ENCODE measurements at places on chromosomes 11 and 22.

- no peak for DNase-seq
These were observed 3.1 kb upstream of the UBE2L3 start for GRCh38 chr22:21564411-21564810.

DNA sequence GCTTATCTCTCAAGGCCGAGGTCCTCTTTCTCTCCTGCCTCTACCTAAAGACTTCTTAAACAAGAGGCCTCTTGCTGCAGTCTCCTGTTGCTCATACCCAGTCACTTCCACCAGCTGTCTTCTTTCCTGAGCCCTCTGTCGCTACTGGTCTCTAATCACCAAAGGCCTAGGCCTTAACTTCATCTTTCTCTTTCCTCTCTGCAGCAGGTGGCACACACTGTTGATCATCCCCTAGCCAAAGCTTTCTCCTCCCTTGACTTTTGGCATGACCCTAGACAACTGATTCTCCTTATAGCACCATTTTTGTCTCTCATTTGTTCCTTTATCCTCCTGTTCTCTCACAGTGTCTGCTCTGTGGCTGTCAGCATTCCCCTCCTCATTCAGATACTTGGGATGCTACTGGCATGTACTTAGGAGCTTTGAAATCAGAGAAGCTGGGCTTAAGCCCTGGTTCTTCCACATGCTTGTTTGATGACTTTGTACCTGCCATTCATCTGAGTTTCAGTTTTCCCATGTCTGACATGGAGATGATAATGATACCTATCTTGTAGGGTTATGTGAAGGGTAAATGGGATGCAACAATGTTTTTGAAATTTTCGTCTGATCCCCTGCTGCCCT is 22.4 kb downstream of the ENDOD1 start:
- no peak for DNase-seq

- DNase-seq: no peak
These were observed 281.8 kb upstream of the PLET1 start for GRCh38 chr11:112542479-112542878.

DNA sequence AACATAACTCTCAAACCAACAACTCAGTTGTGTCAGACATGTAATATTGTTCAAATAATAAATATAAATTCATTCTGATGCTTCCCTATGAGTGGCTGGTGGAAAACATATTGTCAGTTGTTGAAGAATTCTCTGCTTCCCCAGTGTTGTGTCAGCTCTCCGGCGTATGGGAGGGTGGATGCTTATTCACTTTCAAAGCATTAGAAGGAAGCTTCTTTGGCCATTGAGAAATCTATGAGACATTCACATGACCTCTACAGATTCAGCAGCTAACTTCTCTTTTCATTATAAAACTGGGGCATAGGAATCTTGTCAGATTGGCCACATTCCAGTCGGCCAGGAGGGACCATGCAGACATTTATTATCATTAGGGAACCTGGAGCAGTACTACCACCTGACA is 2.9 kb downstream of the OR51V1 start:
- DNase-seq: no peak

DNA sequence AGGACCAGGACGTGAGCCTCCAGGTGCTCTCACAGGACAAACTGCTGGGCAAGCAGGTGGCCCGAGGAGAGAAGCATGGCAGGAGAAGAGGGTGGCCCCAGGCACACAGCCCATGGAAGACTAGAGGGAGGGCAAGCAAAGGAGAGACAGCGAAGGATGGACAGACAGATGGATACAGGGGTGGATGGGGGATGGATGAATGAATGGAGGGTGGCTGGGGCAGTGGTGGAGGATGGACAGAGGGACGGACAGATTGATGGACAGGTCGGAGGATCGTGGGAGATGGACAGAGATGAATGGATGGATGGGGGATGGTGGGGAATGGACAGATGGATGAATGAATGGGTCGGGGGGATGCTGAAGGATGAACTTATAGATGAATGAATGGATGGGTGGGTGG is 22.7 kb downstream of the ARVCF start:
- no peak for DNase-seq

DNA sequence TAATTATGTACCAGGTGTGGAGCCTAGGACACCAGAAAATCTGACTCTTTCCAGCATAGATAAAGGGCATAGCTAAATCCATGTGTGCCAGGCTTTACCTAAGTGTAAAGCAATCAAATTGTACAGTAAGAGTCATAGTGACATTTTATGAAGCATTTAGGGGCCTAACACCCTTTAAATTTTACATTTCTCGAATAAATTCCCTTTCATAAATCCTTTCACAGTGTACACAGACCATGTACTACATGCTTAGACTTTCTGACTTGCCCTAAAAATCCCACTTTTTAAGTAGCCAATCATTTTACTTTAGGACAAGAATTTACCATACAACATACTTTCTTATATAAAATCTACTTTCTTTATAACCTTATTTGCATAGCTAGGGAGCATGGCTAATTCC is 727.6 kb upstream of the LUZP2 start:
- DNase-seq: no peak

DNA sequence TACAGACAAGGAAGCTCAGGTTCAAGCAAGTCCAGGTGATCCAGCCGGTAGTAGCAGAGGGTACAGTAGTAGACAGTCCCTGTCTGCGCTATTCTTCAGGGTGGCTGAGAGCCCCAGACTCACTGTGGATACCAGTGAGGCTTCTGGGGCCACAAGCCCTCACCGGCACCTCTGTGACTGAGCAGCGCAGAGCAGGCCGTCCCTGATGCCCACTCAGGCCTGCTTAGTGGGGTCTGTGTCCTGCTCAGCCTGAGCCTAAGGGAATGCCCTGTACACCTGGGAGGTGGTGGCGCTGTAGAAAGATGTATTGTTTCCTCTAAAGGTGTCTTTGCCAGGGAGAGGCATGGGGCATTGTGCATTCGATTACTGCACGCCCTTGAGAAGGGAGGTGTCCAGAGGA is 143.8 kb downstream of the CACNA1I start:
- DNase-seq: no peak

- DNase-seq: no peak
These were observed 552.8 kb downstream of the MIAT start for GRCh38 chr22:27210111-27210730.

GRCh38 chr22:17284888-17285287 is 65.7 kb upstream of the ADA2 start:
- DNase-seq: no peak

GRCh38 chr11:129280027-129280811 is 88.1 kb upstream of the ARHGAP32 start:
- no peak for DNase-seq

GRCh38 chr11:34105957-34106504 is 602 bp downstream of the NAT10 start:
- no peak for DNase-seq

GRCh38 chr11:104819603-104820002 is 78.7 kb downstream of the CASP12 start:
- DNase-seq: no peak

GRCh38 chr11:95327273-95327948 is 96.4 kb upstream of the SESN3 start:
- DNase-seq: no peak

GRCh38 chr22:38110863-38111852 is 674 bp upstream of the BAIAP2L2 start:
- DNase-seq: no peak

- no peak for DNase-seq
These were observed 75.7 kb downstream of the RELT start for GRCh38 chr11:73451896-73452295.

DNA sequence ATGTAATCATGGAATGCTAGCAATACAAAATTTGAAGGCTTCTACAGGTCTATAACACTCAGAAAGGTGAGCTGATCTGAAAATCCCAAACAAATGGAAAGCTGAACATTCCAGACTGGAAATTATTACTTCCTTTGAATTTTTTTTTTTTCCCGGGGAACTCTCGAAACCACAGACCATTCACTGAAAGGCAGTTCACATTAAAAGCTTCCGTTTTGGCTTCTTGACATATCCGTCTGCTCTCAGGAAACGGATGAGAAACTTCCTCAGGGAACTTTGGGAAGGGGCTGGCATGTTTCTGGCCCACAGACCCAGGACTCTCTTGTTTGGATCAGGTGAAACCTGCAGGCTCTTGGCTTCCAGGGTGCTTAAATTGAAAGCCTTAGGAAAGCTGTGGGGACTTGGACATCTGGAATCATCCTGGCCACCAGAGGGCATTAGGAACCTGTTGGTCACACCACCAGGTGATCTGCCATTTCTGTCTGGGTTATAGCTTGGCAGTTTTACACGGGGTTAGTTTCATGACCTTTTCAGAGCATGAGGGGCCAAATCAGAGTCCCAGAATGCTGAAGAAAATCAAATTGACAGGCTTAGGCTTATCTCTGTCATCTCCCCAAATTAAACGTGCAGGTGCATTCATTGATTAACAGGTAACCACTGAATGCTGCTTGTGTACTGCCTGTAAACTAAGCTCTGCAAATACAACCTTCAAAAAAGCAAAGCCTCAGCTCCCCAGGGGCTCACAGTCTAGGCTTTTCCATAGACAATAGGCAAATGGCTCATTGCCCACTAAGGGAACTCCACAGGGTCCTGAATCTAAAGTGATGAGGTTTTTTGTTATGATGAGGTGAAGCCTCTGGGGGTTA is 22.7 kb upstream of the GRAMD1B start:
- DNase-seq: peak; percentile 31

DNA sequence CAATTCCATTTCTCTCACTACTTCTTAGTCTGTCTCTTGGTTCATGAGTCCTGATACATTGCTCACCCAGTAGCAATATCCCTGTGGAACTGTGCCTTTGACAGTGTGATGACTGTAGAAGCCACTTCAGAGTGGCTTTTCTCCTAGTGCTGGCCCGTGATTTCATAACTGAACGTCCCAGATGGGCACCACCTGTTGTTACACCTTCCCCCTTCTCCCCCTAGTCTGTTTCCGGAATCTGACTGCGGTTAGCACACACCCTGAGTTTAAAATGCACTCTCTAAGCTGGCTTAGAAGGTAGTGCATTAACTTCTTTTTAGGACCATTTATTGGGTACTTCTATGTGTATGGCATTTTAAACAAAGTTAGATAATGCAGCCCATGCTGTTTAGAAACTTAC is 83.0 kb downstream of the ALX4 start:
- no peak for DNase-seq

- no peak for DNase-seq
These were observed 3.6 kb downstream of the TNNI2 start for GRCh38 chr11:1842149-1843097.

DNA sequence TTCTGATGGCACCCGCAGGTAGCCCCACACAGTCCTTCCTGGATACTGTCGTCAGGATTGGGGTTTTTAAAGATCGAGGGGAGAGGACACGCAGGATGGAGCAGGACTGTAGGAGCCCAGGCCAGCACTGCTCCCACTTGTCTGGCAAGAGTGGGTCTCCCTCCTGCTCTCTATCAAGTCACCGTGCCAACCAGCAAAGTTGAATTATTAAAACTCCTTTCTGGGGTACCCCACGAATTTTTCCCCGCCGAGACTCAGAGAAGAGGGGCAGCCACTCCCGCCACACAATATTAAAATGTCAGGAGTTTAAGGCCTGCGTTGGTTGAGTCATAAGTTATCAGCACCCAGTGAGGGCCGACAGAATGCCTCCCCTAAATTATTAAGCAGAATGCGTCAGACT is 10.1 kb downstream of the LMO1 start:
- no peak for DNase-seq

DNA sequence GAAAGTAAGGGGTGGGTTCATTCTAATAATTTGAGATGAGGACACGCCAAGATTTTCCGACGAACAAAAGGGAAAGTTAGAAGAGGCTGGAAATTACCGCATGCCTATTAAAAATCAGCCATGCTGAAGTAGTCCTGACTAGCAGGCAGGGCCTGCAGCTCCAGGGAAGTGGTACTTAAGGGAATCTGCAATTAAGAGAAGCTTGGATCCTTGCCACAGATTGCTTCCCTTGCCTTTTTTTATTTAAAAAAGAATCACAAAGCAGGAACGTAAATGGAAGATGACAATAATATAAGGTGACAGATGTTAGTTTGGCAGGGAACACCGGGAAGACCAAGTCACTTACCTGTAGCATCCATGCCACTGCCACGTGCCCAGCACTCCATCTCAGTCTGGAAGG is 359.3 kb downstream of the CADM1 start:
- DNase-seq: no peak

DNA sequence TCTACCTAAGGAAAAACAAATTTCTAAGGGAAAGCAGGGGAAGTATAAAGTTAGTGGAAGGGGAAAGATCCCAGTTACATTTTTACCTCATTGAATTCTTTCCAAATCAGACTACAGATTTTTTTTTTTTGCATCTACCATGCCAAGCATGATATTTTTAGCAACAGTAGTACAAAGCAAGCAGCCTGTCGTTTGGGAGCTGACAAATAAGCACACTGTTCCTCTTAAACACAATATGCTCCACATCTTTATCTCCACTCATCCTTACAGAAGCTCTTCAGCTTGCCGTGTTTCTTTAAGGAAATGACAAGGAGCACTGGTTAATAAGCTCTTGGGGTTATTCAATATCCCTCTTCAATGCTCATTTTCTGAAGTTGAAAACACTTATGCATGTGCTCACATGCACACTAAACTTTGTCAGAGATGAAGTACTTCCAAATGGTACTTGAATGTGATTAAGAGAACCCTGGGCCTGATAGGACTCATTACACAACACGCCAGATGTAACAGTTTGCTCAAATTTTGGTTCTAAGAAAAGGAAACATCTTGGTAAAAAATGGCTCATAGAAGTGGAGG is 53.8 kb downstream of the PAX6 start:
- no peak for DNase-seq

DNA sequence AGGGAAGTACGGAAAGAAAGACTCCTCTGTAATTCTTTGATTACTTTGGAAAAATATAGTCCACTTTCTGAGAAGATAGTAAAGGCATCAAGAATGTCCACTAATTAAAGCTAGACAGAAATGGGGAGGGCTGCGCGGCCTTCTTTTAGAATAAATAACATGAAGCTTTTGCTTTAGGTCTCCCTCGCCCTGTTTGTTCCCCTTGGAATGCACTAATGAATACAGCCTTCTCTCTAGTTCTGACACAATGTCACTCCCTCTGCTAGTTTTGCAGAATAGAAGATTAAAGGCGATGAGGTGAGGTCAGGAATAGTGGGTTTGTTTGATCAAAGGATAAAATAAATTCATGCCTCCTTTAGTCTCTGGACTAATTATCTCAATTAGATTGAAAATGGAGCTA is 543.9 kb downstream of the OPCML start:
- DNase-seq: no peak

GRCh38 chr11:1536065-1536843 is 35.8 kb downstream of the DUSP8 start:
- DNase-seq: no peak

GRCh38 chr11:76763573-76764346 is 19.4 kb upstream of the TSKU start:
- no peak for DNase-seq

GRCh38 chr11:15278128-15278527 is 163.4 kb downstream of the INSC start:
- no peak for DNase-seq

DNA sequence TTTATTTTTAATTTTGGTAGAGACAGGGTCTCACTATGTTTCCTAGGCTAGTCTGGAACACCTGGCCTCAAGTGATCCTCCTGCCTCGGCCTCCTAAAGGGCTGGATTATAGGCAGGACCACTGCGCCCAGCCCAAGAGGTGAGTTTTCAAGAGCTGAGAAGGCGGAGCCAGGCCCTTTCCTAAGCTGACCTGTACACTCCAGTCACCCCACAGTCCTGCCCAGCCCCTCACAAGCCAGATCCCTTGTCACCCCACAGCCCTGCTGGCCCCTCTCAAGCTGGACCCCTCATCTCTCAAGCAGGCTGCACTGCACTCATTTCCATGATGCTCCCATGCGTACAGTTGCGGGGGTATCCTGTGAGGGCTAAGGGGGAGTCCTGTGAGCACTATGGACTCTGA is 2.9 kb downstream of the DENND6B start:
- no peak for DNase-seq

- DNase-seq: peak; percentile 72
These were observed 2.2 kb downstream of the SLC25A22 start for GRCh38 chr11:795634-796564.

- no peak for DNase-seq
These were observed 380 bp downstream of the C11orf96 start for GRCh38 chr11:43942662-43943371.

Measured in T-helper 17 cell (primary cell).